ENCODE measurements at places on chromosomes 7 and 10.

DNA sequence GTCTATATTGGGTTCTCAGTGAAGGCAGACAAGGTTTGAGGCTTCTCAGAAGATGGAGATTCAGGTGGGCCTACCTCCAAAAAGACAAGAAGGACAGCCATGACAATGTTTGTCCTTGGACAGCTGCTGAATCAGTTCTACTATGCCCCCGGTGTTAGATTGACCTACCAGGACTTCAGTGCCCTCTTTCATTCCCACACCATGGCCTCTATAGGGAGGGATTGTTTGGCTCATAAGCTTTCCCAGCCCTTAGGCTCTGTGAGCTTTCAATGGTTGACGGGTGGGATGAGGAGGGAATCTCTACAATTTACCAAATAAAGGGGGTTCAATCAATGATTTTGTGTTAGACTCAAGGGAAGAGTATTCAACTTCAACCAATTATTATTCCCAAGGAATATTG, 23.4 kb upstream of the RAPGEF5 start:
- DNase-seq: no peak

- DNase-seq: no peak
These were observed 96.7 kb downstream of the ZRANB1 start for GRCh38 chr10:125038637-125039036.

DNA sequence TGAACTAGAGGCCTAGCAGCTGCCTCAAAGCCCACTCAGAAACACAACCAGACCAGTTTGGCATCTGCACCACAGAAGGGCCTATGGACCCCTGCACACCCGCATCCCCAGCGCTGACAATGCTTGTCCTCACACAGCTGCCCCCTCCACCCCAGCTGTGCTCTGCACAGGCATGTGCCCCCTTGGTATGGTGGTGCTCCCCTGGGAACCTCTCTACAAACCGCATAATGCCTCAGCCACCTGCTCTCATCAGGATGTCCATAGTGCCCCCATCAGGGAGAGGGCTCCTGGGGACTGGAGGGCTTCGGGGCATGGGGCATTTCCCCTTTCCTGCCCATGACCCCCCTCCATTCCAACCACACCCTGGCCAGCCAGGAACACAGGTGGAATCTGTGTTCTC, 347.5 kb downstream of the GRID1 start:
- no peak for DNase-seq

GRCh38 chr7:42222125-42222524, 14.9 kb downstream of the GLI3 start:
- no peak for DNase-seq

DNA sequence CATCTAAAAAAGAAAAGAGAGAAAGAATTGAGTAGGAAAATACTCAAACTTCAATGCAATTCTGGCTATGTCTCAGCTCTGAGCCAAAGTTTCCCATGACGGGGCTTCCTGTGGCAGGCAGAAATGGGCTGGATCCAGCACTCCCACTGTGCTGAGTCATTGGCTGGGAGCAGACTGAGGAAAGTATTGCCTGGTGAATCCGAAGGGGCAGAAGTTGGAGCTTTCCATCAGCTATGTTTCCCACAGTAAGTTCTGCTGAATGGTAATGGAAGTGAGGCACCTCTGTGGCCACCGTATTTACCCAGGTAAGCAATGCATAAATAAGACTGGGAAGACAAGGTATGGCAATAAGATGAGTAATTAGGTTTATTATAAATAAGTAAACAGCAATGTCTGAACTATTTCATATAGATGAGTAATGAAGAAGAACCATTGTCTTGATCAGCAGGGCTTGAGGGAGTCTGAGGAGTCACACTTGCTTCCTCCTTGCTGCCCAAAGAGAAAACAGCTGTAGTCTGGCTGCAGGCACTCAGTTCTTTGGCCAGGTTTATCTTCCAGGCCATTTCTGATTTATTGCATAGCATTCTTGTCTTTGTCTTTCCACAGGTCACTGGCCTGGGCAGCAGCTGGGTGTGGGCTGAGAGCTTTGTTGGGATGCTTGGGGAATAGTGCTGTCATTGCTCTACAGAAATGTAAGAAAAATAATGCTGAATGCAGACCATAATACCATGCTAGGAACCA, 255.3 kb downstream of the DNAJB9 start:
- DNase-seq: no peak

DNA sequence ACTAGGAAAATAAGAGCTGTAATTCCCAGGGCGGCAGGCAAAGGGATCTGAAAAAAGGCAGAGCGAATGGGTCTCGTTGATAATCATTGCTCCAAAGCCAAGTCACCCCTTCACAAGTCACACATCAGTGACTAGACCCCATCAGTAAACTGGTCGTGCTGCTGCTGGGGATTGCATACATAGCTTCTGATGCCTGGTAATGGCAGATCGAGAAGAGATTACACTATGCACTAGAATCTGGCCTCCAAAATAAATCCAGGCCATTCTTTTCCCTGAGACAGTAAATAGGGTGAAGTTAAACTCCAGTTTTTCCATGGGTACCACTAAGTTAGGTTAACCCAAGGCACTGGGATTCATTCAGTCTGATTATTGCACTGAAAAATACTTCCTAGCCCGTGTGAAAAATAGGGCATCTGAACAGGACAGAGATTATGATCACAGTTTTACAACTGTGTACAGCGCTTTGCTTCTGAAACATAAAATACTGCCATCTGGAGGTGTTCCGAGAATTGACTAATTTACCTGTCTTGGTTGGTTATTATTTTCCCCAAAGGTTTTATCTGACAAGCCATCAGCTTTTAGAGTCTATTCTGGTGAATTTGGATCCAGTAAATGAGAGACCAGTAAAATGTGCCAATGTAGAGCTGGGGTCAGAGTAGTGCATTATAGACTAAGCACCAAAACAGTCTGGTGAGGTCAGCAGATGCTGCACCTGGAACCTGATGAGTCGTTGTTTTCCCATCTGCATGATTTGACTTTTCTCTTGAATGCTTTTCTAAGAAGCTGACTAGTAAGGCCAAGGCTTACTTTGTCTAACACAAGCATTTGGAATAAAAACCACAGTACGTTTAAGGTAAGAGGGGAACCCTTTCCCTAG, 82.9 kb upstream of the AFAP1L2 start:
- DNase-seq: no peak

DNA sequence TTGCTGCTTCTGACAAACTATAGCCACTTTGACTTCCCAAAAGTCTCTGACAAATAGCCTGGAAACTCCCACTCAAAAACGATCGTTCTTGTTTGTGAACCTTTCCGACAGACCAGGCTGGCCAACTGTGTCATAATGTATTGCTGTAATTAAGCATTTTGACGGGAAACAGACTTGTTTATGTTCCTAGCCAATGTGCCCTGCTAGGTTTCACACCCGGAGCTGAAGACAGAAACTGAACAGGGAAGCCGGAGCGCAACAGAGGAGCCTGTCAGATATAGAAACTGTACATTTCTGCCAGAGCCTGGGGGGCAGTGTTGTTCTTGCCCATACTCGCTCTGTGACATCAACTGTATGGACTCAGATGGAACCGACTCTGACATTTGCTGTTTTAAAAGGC, 55.3 kb upstream of the C7orf33 start:
- no peak for DNase-seq

- DNase-seq: no peak
These were observed 22.2 kb upstream of the CCL24 start for GRCh38 chr7:75835688-75836285.

DNA sequence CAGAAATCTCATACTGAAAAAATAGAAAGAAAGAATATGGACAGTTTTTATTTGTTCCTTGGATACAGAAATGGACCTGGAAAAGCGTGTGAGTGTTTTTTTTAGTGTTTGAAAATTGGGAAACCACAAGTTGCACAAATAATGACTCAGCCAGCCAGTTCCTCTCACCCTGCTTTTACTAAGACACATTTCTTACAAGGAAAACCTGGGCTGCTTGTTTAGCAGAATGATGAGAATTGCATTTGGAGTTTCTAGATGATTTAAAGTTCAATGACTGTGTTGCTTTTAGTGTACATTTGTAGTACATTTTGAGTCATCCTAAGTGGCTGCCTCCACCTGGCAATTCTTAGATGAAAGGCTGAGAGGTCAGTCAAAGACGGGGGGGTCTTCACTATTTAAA, 218.7 kb downstream of the ABCA13 start:
- DNase-seq: no peak

GRCh38 chr10:123906884-123907652, 15.5 kb upstream of the CPXM2 start:
- no peak for DNase-seq

DNA sequence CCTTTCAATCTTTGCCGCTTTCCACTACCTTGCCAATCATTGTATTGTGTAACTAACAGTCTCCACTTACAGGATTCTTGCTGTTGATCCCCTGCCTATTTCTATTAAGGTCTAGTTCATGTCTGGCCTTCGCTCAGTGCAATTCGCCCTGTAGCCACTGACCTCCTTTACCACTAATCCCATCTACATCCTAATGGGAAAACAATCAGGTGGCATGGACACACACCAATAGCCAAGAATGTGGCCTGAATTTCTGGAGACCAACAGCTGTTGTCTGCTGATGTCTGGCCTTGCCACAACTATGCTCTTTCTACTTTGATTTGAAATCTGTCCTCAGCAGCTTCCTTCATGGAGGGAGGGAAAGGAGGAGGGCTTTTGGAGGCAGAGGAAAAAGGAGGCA, 546.2 kb downstream of the SORCS3 start:
- no peak for DNase-seq

- no peak for DNase-seq
These were observed 117.0 kb downstream of the WNT2 start for GRCh38 chr7:117205873-117206272.

- DNase-seq: no peak
These were observed 12.8 kb downstream of the SH3PXD2A start for GRCh38 chr10:103842605-103843004.

- no peak for DNase-seq
These were observed 61.7 kb upstream of the PPP2R2D start for GRCh38 chr10:131838966-131839742.

DNA sequence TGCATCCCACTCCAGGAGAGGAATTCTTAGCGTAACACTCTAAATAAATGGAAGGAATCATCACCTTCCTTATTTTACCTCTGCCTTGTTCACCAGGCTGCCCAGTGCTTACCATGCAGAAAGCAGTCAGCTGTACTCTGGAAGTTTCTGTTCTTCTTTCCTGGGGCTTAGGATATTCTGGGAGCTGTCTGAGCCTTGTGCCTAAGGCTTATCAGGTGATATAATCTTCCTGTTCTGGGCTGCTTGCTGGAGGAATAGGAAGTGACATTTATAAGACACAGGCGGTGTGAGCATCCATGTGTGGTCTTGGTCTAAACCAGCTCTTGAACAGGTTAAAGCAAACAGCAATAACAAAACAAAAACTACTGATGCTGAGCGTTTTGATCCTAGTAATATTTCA, 13.5 kb downstream of the KCTD7 start:
- DNase-seq: no peak

DNA sequence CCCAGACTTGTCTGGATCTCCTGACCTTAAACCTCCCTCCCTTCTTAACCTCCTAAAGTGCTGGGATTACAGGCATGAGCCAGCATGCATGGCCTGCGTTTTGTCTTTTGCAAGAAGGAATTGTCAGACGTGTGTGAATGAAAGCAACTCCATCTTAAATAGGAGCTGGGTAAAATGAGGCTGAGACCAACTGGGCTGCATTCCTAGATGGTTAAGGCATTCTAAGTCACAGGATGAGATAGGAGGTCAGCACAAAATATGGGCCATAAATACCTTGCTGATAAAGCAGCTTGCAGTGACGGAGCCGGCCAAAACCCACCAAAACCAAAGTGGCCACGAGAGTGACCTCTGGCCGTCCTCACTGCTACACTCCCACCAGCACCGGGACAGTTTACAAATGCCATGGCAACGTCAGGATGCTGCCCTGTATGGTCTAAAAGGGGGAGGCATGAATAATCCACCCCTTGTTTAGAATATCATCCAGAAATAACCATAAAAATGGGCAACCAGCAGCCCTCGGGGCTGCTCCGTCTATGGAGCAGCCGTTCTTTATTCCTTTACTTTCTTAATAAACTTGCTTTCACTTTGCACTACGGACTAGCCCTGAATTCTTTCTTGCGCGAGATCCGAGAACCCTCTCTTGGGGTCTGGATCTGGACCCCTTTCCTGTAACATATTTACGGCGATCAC, 41.2 kb upstream of the SDK1 start:
- DNase-seq: no peak

- no peak for DNase-seq
These were observed 38.8 kb downstream of the PRKAG2 start for GRCh38 chr7:151838072-151838471.

DNA sequence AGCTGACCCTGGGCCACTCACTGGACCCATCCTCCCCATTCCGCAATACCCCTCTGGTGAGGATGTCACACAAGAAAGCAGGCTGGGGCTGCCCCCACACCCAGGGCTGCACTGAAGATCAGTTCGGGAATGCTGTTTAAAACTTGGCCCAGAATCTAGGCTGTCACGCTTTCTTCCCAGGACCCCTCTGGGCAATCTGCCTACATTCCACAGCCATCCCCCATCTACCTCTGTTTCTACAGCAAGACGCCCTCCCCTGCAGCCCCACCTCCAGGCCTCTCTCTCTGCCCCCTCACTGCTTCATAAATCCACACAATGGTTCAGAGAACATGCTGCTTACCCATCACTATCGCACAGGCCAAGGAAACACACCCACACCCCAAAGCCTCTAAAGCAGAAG, 36.1 kb downstream of the XPNPEP1 start:
- DNase-seq: no peak

DNA sequence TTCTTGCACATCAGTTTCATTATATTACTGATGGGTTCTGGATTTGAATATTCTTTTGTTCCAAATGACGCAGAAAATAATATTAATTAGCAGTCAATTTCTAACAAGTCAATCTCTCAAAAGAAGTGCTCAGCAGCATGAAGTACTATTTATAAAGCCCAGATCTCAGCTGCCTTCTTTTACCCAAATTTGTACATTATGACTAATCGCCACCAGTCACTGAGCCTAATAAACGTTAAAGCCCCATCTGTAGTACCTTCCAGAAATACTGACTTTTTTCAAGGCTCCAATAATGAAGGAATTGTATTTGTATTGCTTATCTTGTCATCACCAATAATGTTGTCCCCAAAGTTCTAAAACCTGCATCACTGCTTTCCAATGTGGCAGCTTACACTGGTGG, 540.2 kb downstream of the PARD3 start:
- DNase-seq: no peak

DNA sequence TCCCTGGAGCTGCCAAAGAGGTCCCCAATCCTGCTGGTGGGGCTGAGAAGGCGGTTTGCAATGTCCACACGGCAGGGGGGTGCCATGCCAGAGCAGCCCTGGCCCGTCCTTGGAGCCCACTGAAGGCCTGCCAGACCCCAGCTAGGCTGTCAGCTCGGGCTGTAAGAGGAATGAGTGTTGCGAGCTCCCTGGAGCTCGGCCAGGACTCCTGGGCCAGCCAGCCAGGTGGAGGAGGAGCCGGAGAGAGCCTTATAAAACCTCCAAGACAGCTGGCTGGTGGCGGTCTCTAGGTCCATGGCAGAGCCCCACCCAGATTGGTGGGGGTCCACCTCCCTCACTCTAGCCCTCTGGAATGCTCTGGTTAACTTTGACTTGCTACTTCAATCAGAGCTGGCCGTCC, 55.1 kb upstream of the CALN1 start:
- DNase-seq: no peak

All from stimulated activated effector memory CD8-positive, alpha-beta T cell treated with anti-CD3 and anti-CD28 coated beads, Interleukin-12 subunit alpha, Interleukin-12 subunit beta, amount 100 ng/mL, for 72 hours (primary cell).